ENCODE measurements at places on chromosomes 2 and 18.

DNA sequence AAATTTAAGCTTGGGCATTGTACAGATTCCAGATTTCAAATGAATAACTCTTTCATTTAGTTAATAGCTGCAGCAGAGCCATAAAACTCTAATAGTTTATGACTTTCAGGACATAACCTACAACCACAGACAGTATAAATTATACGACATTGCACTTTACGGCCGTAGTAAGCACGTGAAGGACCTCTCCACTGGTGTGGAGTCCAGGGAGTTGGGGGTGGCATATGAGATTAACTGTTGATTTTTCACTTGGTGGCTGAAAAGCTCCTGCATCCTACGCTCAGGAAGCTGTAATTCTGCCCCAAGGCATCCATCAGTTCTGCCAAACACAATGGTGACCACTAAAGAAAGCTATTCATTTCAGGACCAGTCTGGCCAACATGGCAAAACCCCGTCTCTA, 376.2 kb downstream of the SOX11 start:
- no peak for DNase-seq

- no peak for DNase-seq
These were observed 455.4 kb downstream of the NUP35 start for GRCh38 chr2:183579686-183580085.

GRCh38 chr2:235745597-235745996, 251.8 kb downstream of the AGAP1 start:
- DNase-seq: no peak

DNA sequence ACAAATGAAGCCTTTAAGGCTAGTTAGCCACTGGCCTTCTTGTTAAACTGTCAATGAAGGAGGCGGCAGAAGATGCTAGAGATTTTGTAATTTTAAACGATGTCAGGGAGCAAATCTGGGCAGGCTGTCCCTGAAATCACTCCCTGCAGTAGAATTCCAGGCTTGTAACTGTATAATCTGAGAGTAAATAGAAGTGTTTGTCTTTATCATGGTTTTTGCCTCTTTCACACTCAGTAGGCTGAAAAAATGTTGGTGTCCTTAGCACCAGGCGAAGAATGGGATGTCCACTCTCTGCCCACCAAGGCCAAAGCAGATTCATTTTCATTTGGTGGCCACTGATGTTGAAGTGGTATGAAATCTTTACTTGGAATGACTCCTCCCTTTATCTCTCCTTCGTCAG, 136.9 kb upstream of the THSD7B start:
- DNase-seq: no peak

GRCh38 chr18:78586586-78586985, 393.0 kb upstream of the SALL3 start:
- DNase-seq: no peak

DNA sequence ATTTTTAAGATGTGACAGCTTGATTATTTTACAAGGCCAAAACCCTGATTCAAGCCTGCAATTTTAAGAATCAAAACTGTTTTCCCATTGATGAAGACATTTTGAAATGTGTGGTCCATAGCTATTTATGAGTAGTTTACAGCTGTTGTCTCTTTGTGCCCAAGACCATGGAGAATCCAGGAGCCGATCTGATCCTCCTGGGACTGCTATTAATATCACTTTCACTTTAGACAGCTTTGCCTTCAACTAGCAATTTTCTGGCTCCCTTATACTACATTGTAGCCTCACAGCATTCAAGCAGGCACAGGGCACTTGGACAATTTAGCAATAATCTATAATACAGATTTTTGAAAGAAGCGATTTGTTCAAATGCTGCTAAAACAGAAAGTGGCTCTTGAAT, 172.9 kb downstream of the SLC8A1 start:
- DNase-seq: no peak

DNA sequence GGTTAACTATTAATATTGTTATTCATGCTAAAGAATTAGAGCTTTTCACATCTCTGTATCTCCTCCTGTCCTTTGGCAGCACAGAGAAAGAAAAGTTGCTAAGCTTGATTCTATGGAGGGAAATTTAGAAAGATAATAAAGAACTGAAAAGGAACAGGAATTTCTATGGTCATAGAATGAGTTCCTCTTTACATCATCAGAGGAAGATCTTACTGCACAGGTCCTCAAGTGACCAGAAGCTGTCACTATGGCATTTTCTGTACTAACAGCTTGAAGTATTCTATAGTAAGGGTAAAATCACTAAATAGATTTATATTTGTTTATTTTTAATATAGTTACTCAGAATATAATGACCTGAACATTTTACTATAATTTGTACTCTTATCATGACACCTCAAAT, 6.0 kb upstream of the PRKD3 start:
- no peak for DNase-seq

- DNase-seq: no peak
These were observed 291.9 kb upstream of the CDH7 start for GRCh38 chr18:65458871-65459270.

- DNase-seq: no peak
These were observed 4.9 kb downstream of the NEB start for GRCh38 chr2:151729415-151729811.
